NCI-H2081 treated with DMSO at 0.1 percent for 48 hours (cell line): ENCODE measurements at places on chromosomes 16 and 17.
A peak's percentile ranks its signal among the peaks of the same experiment; 100 is the strongest.

DNA sequence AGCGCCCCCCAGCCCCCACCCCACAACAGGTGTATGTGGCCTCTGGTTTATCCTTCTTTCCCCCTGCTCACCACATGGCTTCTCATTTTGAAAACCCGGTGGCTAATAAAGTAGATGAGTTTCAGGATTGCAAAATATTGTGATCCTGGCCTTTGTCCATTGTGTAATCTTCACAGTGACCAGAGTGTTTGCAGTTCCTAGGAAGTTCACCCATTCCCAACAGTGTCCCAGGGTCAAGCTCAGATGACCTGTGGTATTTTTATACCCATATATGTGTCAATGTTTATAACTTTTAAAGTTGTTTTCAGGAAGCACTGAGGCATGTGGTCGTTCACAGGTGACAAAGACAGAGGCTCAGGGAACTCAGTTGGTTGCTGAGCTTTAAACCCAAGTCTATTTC, 721.9 kb downstream of the WWOX start:
- no peak for DNase-seq

GRCh38 chr16:87409781-87410180, 17.6 kb downstream of the MAP1LC3B start:
- no peak for DNase-seq

DNA sequence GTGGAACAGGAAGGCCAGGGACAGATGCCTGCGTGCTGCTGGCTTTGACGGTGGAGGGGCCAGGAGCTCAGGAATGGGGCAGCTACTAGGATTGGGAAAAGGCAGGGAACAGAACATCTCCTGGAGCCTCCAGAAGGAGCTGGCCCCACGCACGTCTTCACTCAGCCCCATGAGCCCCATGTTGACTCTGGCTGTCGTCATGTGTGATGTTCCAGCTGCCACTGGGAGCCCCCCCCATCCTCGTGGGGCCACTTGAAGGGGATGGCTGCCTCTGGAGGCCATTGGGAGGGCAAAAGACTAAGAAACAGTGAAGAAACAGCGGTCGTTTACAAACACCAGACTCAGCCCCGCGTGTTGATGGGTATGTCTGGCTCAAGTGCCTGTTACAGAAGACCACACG, 18.5 kb upstream of the APRT start:
- no peak for DNase-seq

GRCh38 chr17:81294512-81295030, 536 bp downstream of the SLC38A10 start:
- DNase-seq, result no peak

- no peak for DNase-seq
Observed at GRCh38 chr16:65889533-65889966, 476.9 kb upstream of the CDH5 start.

GRCh38 chr16:30924076-30924912, 922 bp downstream of the FBXL19 start:
- no peak for DNase-seq

GRCh38 chr17:47719411-47720152, 13.5 kb upstream of the TBX21 start:
- no peak for DNase-seq

GRCh38 chr17:73151916-73152632, 12.7 kb upstream of the SSTR2 start:
- no peak for DNase-seq

- no peak for DNase-seq
Observed at GRCh38 chr16:30667361-30667905, 9.2 kb downstream of the FBRS start.

DNA sequence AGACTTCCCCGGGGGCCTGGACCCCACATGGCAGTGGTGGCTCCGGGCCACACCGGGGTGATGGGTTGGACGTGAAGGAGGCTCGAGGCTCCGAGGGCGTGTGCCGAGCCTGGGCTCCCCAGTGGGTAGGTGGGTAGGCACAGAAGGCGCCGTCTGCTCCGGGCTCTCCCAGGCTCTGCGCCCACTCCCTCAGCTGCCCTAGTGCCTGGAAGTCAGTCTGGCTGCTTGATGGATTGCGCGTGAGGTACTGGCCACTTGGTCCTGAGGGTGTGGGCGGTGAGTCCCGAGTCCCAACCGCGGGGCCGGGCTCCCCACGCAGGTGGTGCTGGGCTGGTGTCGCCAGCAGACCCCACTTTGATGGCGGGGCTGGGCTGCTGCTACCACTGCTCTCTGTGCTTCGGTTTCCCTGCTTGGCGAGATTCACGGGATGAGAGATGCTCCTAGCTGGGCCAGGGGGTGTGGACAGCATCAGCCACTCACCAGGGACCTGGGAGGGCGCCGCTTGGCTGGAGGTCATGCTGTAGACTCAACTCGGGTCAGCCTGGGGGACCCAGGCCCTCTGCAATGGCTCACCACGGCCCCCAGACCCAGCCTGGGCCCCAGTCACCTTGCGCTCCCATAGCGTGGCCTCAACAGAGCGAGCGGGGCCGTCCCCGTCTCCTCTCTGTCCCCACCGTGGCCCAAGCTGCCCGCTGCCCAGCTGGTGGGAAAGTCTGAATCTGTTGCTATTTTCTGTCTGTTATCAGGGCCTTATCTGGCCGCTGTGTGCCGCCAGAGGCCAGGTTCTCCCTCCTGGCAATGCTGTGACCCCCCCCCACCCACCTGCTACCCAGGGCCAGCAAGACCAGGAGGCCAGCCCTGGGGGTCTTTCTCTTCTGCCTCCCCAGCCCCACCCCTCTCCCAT, 26.1 kb downstream of the ZFPM1 start:
- DNase-seq, result no peak

- peak; percentile 97 for DNase-seq
Observed at GRCh38 chr17:38554430-38555350, 51.1 kb downstream of the SRCIN1 start.

DNA sequence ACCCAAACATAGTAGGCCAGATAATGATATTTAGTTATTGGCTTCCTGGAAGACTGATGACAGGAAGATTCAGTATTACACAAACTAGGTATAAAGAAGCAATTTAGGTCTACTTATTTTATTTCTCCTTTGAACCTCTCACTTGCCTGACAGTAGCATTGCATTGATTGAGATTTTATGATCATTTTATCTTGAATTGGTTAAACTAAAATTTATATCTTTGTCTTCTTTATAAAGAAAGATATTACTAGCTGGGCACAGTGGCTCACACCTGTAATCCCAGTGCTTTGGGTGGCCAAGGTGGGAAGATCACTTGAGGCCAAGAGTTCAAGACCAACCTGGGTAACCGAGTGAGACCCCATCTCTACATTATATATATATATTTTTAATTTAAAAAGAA, 14.4 kb downstream of the HLF start:
- no peak for DNase-seq

- DNase-seq, result no peak
Observed at GRCh38 chr17:74833501-74834377, 25.9 kb downstream of the GRIN2C start.

GRCh38 chr16:73095142-73095820, 47.4 kb upstream of the ZFHX3 start:
- DNase-seq, result no peak

DNA sequence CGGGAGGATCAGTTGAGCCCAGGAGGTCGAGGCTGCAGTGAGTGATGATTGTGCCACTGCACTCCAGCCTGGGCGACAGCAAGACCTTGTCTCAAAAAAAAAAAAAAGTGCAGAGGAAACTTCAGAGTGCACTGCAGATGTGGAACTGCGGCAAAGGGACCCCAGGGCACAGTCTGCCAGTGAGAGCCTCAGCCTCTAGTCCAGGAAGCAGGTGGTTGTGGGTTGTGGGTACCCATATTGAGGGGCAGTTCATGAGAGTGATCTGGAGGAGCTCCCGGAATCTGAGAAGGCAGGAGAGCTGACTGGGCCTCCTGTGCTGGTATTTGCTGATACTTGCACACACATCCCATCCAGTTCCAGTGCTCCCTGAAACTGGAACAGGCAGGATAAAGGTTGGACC, 13.1 kb downstream of the FOXN1 start:
- DNase-seq, result no peak

- DNase-seq, result no peak
Observed at GRCh38 chr17:63337579-63337978, 108.5 kb downstream of the CYB561 start.
